Transverse colon (tissue), 4 donors: ENCODE measurements at places on chromosomes 7 and 10. TPM values are rescaled to one million over a fixed set of nuclear protein-coding genes. Genes with fewer than 3 reads are reported as not detected.

- peaks cover 7% of the 10 kb centered on the region for H3K27me3 ChIP-seq
- no peak overlapping the region for H3K4me3 ChIP-seq
- H3K27ac ChIP-seq = no peak overlapping the region
- H3K36me3 ChIP-seq = no peaks in the 10 kb centered on the region
Observed at GRCh38 chr10:62414359-62414758, 40.2 kb downstream of the ZNF365 start.

GRCh38 chr10:52639652-52640051 lies 132.9 kb downstream of the MBL2 start:
- no peaks in the 10 kb centered on the region for H3K27me3 ChIP-seq
- no peaks in the 10 kb centered on the region for H3K4me1 ChIP-seq
- DNase-seq = no peak
- no peaks in the 10 kb centered on the region for H3K36me3 ChIP-seq
- no peak overlapping the region for H3K4me3 ChIP-seq
- no peak overlapping the region for H3K27ac ChIP-seq

DNA sequence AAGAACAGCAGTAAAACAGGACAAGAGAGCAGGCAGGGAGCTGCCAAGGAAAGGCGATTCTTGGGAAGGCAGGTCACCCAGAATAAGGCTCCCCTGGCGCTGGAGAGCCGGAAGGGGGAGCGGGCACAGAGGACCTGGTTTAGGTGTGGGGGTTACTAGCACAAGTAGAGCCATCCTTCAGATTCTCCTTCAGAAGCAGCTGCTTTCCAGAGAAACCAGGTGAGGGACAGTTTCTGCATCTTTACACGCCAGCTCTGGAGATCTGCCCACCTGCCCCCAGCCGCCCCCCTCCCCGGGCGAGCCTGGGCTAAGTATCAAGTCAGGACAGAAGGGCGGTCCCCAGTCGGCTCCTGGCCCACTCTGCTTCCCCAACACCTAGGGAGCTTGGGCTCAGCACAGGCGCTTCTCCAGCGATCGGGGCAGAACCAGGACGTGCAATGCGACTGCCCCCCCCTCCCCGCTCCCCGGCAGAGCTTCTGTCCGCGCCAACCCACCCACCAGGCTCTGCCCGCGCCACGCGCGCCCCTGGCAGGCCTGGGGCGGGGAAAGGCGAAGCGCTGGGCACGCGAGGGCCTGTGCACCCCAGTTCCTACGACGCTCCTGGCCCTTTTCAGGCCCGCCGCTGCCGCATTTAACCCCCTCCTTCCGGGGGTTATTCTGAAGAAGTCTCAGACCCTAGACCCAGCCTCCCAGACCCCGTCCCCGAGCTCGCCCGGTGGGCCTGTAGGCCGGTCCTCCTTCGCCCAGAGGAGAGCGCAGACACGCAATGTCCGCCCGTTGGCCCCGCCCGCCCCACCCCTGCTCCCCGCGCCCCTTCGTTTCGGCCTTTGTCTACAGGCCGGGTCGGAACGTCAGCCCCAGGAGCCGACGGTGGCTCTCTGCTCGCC lies 4.4 kb upstream of the EN2 start:
- no peak overlapping the region for H3K4me3 ChIP-seq
- peaks cover 96% of the 10 kb centered on the region for H3K27me3 ChIP-seq
- H3K36me3 ChIP-seq = no peaks in the 10 kb centered on the region
- no peak for DNase-seq
- no peak overlapping the region for H3K27ac ChIP-seq
- peaks cover 12% of the 10 kb centered on the region for H3K4me1 ChIP-seq

DNA sequence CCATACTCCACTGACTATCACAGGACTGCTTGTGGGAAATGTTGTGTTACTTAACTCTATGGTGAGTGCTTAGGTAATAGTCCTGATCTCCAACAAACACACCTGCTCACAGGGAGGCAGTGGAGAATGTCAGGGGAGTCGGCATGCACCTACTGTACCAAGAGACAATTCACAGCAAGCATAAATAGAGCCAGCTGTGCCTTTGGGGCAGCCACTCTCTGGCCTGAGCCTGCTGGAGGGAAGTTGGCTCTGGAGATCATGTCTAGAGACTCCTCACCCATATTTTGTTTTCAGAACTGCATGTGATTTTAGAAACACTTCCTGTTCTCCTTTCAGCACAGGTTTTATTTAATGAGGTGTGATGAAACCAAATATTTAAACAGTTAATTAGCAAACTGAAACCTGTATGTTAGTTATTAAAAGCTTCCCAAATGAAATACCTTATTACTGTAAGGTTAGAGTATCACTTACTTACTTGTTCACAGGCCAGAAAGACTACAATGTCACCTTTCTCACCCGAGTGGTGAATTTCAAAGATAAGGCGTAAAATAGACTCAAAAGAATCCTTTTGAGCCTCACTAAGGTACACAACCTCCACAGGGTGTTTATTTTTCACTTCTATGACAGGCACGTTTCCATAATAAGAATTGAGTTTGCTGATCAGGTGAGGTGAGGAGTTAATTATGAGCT lies 21.8 kb downstream of the DHX32 start:
- no peak overlapping the region for H3K27ac ChIP-seq

DNA sequence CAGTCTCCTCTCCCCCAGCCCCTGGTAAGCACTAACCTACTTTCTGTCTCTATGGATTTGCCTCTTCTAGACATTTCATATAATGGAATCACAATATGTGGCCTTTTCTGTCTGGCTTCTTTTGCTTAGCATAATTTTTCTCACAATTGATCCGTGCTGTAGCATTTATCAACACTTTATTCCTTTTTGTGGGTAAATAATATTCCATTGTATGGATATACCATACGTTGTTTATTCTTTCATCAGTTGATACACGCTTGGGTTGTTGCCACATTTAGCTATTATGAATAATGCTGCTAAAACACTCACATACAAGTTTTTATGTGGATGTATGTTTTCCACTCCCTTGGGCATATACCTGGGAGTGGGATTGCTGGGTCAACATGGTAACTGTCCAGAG lies 25.8 kb downstream of the MCM10 start:
- no peaks in the 10 kb centered on the region for H3K27me3 ChIP-seq
- no peak for DNase-seq
- no peak overlapping the region for H3K4me3 ChIP-seq
- H3K27ac ChIP-seq = no peak overlapping the region
- no peaks in the 10 kb centered on the region for H3K4me1 ChIP-seq

GRCh38 chr7:116241291-116241690 lies 31.0 kb downstream of the TES start:
- H3K27ac ChIP-seq = peak overlapping the region; percentile 96
- no peak overlapping the region for H3K4me3 ChIP-seq
- H3K4me1 ChIP-seq = peaks cover 11% of the 10 kb centered on the region
- no peak for DNase-seq
- no peaks in the 10 kb centered on the region for H3K36me3 ChIP-seq

DNA sequence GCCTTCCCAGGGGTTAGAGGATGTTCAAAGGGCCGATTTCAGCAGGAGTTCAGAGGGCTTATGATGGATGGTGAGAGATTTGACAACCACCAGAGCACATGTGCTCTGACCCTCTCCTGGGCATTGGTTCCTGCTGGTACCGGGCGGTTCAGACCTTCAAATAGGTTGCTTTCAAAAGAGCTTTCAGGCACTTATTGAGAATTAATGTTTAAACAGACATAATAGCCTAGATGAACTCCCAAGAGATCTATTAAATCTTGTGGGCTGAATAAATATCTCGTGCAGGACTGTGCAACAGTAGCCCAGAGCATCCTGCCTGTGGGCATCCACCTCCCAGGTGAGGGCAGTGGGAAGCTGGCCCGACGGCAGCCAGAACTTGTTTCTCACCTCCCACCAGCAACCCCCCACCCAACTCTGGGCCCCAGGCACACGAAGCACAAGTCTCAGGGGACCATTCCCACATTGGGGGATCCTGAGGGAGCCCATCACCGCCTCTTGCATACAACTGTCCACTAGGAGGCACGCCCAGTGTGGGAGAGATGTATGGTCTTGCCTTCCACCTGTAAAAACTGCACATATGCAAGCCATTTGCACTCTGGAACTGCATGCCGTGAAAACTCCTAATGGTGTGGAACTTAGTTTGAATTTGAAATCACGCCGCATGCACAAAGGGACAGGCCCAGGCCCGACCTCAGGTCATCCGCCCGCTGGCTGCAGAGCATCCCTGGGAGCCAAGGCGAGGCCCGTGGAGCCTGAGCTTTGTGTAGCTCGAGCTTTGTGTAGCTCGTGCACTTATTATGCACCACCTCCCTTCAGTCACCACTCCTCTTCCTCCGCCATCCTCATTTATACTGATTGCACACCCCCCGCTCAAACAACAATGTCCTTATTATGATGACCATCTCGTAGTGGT lies 147.8 kb downstream of the ADCY1 start:
- H3K4me1 ChIP-seq = no peaks in the 10 kb centered on the region
- no peak overlapping the region for H3K27ac ChIP-seq
- no peak overlapping the region for H3K4me3 ChIP-seq
- DNase-seq = no peak
- no peaks in the 10 kb centered on the region for H3K27me3 ChIP-seq

- H3K4me1 ChIP-seq = no peaks in the 10 kb centered on the region
- no peak overlapping the region for H3K27ac ChIP-seq
- H3K27me3 ChIP-seq = peaks cover 32% of the 10 kb centered on the region
- no peak overlapping the region for H3K4me3 ChIP-seq
- DNase-seq = no peak
Observed at GRCh38 chr10:117249493-117250093, 8.7 kb downstream of the SLC18A2 start.

DNA sequence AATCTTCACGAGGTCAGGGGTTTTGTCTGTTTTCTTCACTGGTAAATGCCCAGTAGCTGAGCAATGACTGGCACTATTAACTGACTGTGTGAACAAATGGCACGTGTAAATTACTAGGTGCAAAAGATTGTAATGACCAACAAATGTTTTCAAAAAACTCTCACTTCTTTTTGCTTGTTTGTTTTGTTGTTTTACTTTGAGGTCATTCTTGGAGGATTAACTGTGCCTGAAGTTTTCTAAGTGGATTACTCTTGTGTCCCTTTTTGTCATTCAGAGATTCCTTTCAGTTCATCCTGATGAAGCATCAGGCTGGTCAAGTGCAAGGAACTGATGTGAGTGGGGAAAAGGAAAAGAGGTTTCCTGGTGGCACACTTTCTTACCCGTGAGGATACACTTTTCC lies 74.4 kb upstream of the PPP1R3C start:
- H3K27ac ChIP-seq = no peak overlapping the region
- no peaks in the 10 kb centered on the region for H3K27me3 ChIP-seq
- H3K4me3 ChIP-seq = no peak overlapping the region
- no peak for DNase-seq
- no peaks in the 10 kb centered on the region for H3K4me1 ChIP-seq

GRCh38 chr7:83038787-83039186 lies 123.9 kb downstream of the PCLO start:
- no peak for DNase-seq
- no peaks in the 10 kb centered on the region for H3K36me3 ChIP-seq
- no peak overlapping the region for H3K27ac ChIP-seq
- no peak overlapping the region for H3K4me3 ChIP-seq
- H3K27me3 ChIP-seq = no peaks in the 10 kb centered on the region
- no peaks in the 10 kb centered on the region for H3K4me1 ChIP-seq

DNA sequence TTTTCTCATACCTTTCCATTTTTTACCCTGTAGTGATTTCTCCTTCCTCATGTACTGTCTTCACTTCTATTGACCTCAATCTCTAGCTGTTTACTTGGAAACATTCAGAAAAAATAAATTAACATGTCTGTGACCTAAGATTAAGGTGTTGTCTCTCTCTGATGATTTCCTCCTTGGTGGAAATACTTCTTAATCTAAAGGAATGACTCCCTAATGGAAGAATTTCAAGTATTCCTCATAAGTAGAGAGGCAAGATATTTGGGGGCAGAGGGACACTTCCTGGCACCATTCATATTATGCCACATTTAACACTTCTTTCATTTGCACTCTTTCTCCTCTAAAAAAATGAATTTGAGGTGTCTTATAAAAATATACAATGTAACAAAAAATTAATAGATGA lies 202.8 kb downstream of the NEBL start:
- H3K4me1 ChIP-seq = no peaks in the 10 kb centered on the region
- H3K4me3 ChIP-seq = no peak overlapping the region
- H3K27me3 ChIP-seq = no peaks in the 10 kb centered on the region
- DNase-seq = no peak
- H3K27ac ChIP-seq = no peak overlapping the region

DNA sequence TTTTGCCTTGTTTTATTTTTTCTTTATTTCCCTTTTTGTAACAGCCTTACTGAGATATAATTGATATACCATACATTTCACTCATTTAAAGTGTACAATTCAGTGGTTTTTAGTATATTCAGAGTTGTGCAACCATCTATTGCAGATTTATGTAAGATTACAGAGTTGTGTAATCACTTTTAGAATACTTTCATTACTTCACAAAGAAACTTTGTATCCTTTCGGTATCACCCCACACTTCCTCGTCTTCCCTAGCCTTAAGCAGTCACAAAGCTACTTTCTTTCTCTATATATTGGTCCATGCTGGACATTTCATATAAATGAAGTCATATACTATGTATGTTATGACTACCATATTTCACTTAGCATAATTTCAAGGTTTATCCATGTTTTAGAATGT lies 74.6 kb downstream of the ATRNL1 start:
- no peak for DNase-seq
- no peak overlapping the region for H3K4me3 ChIP-seq
- H3K4me1 ChIP-seq = no peaks in the 10 kb centered on the region
- H3K36me3 ChIP-seq = no peaks in the 10 kb centered on the region
- H3K27ac ChIP-seq = no peak overlapping the region

DNA sequence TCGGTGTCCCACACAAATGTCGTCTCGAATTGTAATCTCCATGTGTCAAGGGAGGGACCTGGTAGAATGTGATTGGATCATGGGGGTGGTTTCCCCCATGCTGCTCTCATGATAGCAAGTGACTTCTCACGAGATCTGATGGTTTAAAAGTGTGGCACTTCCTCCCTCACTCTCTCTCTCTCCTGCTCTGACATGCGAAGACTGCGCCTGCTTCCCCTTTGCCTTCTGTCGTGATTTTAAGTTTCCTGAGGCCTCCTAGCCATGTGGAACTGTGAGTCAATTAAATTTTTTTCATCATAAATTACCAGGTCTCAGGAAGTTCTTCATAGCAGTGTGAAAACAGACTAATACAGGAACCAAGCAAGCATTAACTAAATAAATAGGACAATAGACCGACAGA lies 229.1 kb downstream of the GFRA1 start:
- no peaks in the 10 kb centered on the region for H3K4me1 ChIP-seq
- no peak overlapping the region for H3K4me3 ChIP-seq
- H3K27ac ChIP-seq = no peak overlapping the region
- H3K36me3 ChIP-seq = no peaks in the 10 kb centered on the region

The RAB19 gene
- 20.0 TPM for total RNA-seq

The CYP26C1 gene
- total RNA-seq = not detected

The HOXA9 gene
- total RNA-seq = 19.5 TPM

The STEAP1 gene
- 36.4 TPM for total RNA-seq

The FGFBP3 gene
- total RNA-seq = 0.75 TPM

The OGDHL gene
- total RNA-seq = 2.6 TPM
